ENCODE measurements at places on chromosomes 7 and 10. TPM values are rescaled to one million over a fixed set of nuclear protein-coding genes. Genes with fewer than 3 reads are reported as not detected.

GRCh38 chr10:74652664-74653063 is 173.7 kb upstream of the KAT6B start:
- peak; percentile 8 for DNase-seq

DNA sequence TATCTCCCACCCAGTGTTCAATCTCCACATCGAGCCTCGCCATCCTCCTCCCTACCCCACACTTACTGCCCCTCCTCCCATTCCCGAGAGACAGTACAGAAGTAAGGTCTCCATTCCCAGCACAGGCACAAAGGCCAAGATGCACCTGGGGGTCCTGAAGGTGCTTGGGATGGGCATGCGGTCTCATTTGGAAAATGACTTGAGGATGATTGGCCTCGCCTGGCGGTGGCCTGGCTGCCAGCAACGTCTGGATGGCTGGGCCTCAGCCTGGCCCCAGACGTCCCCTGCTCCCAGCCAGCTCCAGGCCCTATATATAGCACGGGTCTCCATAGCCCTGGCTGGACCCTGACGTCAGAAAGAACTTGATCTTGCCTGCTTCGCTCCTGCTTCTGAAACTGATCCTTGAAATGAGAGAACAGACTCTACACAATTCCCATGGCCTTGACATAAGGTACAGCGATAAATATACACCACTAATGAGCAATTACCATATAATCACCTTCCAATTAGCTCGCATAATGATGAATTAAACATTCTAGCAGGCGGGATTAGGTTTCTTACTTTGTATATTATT is 11.8 kb downstream of the EMX2 start:
- DNase-seq = no peak

DNA sequence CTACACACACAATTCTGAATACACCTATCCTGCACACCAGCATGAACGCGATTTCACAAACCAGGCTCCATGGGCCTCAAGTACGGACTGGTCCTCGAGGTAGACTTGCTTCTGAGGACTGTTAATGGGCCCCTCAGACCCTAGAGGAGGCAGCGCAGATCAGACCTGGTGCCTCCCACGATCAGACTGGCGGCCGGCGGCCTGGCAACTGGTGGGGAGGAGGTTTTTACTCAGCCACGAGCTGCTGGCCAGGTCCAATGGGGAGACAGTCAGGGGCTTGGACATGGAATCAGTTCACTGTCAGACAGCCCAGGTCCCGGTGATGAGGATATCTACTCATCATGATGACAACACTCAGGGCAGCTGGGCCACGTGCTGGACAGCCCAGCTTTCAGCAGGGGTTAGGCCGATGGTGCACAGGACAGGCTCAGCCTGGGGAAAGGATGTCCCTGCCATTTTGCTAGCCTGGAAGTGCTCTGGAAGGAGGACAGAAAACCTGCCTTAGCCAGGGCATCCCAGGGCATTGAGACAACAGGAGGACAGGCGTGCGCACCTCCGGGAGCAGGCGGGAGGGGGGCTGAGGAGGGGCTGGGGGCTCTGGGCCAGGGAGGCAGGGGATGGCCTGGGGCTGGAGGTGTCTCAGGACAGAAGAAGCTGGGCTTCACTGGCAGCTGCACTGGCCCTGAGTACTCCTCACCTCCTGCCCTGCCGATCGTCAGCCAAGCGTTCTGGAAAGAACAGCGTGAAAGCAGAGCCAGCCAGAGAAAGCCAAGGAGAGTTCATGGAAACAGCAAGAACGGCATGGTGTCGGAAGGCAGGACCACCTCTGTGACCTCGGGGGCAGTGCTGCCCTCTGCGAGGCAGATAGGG is 48.0 kb upstream of the RASGEF1A start:
- DNase-seq = no peak

- no peak for DNase-seq
Observed at GRCh38 chr10:129743738-129744133, 220.3 kb downstream of the EBF3 start.

DNA sequence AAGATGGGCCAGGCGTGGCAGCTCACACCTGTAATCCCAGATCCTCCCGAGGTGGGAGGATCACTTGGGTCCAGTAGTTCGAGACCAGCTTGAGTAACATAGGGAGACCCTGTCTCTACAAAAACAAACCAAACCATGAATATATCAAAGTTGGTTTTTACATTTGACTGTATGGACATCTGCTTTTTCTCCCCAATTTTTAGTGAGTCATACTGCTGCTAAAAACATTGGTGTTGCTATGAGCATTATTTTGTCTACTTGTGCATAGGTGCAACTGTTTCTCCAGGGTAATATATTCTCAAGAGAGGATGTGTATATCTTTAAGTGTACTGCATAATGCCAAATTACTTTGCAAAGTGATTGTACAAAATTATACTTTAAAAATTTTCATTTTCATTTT is 769 bp upstream of the TMEM248 start:
- DNase-seq = no peak

DNA sequence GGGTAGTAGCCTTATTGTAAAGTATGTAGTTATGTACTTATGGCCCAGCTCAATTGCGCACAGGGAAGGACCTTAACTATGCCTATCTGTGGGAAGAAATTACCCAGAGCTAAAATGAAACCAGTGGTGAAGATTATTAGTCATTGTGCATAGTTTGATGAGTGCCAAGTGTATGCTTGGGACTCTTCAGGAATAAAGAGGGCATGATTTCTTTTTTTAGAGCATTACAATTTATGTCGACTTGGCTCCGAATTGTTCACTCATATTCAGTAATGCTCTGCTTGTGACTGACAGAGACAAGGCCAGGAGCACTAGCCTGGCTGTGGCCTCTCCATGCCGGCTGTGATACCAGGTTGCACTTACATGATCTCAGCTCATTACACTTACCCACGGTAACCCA is 269.5 kb downstream of the TRIL start:
- peak; percentile 52 for DNase-seq

- DNase-seq = no peak
Observed at GRCh38 chr7:6571160-6571779, 6.0 kb upstream of the ZDHHC4 start.

DNA sequence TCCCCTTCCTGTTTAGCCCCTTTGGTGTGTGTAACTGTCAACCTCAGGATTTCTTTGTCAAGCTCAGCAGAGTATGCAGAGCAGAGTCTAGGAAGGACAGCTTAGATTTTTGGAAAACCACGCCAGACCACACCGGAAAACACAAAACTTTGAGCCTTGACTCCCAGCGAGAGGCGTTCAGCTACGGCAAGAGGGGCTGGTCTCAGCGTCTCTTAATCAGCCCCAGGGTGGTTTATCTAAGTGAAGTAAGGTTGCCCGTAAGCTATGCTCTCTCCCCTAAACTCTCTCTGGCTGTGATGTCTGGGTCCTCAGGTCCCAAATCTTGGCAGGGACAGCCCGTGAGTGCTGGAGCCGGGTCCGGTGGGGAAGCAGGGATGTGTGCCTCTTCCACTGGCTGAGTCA is 230.9 kb downstream of the KLF6 start:
- DNase-seq = no peak

DNA sequence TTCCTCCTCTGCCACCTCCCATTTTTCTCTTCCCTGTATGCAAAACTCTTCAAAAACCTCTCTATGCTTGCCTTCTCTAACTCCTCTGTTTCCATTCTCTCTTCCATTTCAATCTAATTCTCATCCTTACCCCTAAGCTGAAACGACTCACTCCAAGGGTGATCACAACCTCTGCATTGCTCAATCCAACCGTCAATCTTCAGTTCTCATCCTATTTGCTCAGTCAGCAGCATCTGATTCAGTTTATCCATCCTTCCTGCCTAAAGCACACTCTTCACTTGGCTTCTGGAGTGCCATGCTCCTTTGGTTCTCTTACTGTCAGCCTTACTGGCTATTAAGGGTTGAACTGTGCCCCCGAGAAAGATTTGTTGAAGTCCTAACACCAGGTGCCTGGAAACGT is 163.5 kb upstream of the NEBL start:
- DNase-seq = no peak

DNA sequence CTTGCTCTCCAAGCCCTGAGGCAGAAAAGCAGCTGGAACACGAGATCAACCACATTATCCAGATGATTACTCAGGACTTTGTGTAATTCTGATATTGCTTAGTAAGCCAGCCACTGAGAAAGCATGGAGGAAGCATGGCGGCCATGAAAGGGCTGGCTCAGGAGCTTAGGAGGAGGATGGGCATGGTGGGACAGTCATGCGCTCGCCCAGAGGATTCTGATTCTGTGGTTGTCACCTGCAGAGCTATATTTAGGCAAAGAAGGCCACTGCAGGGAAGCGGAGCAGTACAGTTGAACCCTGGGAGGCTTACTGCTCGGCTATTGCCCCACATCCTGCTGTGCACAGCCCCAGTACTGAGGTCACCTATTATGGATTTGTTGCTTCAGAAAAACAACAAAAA is 128.8 kb upstream of the DNAJB12 start:
- no peak for DNase-seq

DNA sequence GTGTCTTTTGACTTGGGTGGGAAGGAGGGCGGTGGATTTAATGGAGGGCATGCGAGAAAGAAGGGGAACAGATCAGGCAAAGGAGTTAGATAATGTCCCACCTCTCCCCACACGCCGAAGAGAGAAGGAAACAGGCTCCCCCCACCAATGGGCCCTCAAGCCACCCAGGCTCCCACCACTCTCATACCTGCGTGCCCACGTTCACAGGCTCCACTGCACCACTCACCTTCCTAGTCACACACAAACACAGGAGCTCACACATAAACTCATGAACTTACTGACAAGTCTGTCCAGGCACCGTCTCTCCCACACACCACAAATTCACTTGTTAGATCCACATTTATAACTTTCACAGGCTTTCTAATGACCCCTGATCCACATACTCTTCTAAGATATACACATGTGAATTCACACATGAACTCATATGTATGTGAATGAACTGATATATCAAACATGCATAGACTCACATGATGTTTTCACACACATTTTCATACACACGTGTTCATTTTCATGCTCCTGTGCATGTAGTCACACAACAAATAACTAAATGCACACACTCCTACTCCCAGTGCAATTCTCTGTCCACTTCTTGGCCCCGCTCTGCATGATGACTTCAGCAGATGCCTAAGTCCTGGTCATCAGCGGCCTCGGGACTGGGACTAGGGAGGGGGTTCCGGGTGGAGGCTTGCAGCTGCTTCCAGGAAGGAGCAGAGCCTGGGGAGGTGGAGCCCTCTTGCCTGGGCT is 1.5 kb downstream of the LZTS2 start:
- peak; percentile 95 for DNase-seq

- peak; percentile 4 for DNase-seq
Observed at GRCh38 chr7:108660465-108660864, 90.8 kb downstream of the DNAJB9 start.

DNA sequence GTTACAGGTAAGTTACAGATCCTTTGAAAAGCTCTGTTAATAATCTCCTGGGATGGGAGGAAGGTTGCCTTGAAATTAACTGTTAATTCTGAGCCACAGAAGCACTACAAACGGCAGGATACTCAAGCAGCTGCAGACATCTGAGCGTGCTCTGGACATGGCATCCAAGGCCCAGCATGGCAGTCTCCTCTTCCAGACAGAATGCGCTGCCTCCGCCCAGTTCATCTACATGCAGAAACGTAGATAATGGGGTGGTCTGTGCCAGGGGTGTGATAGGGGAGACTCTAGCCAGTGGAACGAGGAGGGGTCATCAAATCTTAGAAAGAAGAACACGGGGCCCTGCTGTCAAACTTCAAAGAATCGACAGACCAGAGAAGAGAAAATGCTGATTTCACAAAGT is 13.8 kb downstream of the VIPR2 start:
- DNase-seq = no peak

GRCh38 chr10:45514291-45515270 is 140.6 kb downstream of the ALOX5 start:
- peak; percentile 43 for DNase-seq

GRCh38 chr10:3427347-3427746 is 254.8 kb upstream of the PITRM1 start:
- peak; percentile 36 for DNase-seq

DNA sequence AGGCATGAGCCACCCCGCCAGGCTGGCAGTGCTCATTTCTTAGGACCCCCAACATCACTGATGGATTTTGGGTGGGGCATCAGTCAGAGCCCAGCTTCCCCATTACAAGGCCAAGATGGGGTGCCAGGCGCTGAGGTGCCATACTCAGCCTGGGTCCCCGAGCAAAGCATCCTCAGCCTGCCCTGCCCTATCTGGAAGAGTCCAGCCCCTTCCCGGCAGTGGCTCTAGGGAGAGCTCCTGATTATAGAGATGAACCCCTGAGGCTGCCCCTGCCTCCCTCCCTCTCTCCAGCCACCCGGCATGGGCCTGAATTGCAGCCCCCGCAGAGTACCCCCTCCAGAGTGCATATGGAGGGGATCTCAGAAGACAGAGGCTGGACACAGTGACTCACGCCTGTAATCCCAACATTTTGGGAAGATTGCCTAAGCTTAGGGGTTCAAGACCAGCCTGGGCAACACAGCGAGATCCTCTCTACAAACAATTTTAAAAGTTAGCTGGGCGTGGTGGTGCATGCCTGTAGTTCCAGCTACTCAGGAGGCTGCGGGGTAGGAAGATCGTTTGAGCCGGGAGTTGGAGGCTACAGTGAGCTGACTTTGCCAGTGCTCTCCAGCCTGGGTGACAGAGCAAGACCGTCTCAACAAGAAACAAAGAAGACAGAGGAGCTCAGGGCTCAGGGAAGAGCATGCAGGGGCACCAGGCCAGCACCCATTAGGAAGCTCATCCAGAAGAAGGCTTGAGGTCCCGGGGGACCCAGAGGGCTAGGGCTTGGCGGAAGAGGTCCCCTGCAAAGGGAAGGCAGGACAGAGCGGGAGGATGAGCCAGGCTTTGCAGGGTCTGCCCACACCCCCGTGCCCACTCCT is 13.3 kb downstream of the LAT2 start:
- no peak for DNase-seq

DNA sequence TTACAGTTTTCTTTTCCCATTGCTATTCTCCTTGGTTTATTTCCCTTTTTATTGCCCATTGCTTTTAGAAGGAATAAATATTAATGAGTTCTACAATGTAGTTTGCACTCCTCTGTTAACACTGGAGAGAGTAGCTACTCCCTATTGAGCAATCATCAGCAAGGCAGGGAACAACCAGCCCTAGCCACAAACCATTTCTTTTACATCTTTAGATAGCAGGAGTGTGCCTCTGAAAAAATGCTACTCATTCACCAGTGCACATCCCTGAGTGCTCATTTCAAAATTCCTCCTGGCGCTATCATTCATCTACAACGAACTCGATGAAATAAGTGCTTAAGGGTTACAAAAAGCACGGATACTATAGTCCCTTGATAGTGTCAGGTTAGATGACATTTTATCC is 252.9 kb downstream of the THSD7A start:
- DNase-seq = no peak

- DNase-seq = peak; percentile 74
Observed at GRCh38 chr10:35011771-35012191, 78.4 kb downstream of the CUL2 start.

GRCh38 chr10:73923935-73924598 is 13.1 kb downstream of the PLAU start:
- no peak for DNase-seq

Gene VAX1
- not detected for total RNA-seq

Gene IGF2BP3
- total RNA-seq = 94.2 TPM

Gene C10orf105
- under 0.01 TPM for total RNA-seq

Gene ERLIN1
- total RNA-seq = 33.9 TPM

Gene DGKB
- under 0.01 TPM for total RNA-seq

Gene NPS
- total RNA-seq = not detected

Gene CPA1
- not detected for total RNA-seq

Gene AZGP1
- total RNA-seq = not detected

Gene TES
- 91.9 TPM for total RNA-seq

All from IMR-90 (cell line).